ENCODE measurements at places on chromosomes 13 and 19. TPM values are rescaled to one million over a fixed set of nuclear protein-coding genes. Genes with fewer than 3 reads are reported as not detected.

The GGN gene
- 0.18 TPM for total RNA-seq

The NOTCH3 gene
- total RNA-seq: 70.0 TPM

The LHB gene
- total RNA-seq: not detected

The UBL3 gene
- 27.7 TPM for total RNA-seq

The GJA3 gene
- 16.5 TPM for total RNA-seq

The JSRP1 gene
- not detected for total RNA-seq

The ZBTB7A gene
- 24.7 TPM for total RNA-seq

The LCP1 gene
- 13.2 TPM for total RNA-seq

The ODAD3 gene
- total RNA-seq: 0.47 TPM

The MBD3L2 gene
- not detected for total RNA-seq

The MYO16 gene
- total RNA-seq: 1.1 TPM

The CBY2 gene
- not detected for total RNA-seq

The PSG1 gene
- total RNA-seq: not detected

Measured in heart left ventricle (tissue), 16 donors.